Dorsolateral prefrontal cortex (tissue), 122 donors: ENCODE measurements at places on chromosomes 5 and 9.

- no peak for DNase-seq
Observed at GRCh38 chr5:68443091-68443490, 227.5 kb downstream of the PIK3R1 start.

- DNase-seq = no peak
Observed at GRCh38 chr5:4078544-4078943, 482.9 kb downstream of the IRX1 start.

GRCh38 chr9:136614372-136614922, 48.3 kb upstream of the EGFL7 start:
- DNase-seq = no peak

- DNase-seq = no peak
Observed at GRCh38 chr9:96616817-96617438, 2.7 kb downstream of the CDC14B start.

DNA sequence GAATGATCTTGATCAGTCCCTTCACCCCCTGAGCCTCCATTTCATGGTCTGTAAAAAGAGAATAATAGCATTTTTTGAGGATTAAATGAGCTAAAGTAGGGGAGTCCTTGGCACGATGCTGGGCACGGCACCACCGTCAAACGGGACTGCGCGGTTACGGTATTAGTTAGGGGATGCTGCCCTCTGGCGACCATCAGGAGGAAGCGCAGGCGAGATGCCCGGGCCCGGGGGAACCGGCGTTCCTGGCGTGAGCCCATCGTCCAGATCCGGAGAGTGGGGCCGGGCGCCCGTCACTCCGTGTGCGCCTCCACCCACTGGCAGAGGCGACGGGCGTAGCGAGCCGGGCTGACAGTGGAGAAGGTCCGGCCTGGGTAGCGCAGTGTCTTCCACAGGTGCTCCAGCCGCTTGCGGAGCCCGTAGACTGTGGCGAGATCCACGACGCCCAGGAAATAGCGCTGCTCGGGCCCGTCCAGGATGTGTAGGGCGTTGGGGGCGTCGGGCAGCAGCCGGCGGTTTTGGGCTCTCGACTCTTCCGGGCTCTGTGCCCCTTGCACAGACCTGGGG, 4.8 kb upstream of the ST6GALNAC4 start:
- peak; percentile 67 for DNase-seq

DNA sequence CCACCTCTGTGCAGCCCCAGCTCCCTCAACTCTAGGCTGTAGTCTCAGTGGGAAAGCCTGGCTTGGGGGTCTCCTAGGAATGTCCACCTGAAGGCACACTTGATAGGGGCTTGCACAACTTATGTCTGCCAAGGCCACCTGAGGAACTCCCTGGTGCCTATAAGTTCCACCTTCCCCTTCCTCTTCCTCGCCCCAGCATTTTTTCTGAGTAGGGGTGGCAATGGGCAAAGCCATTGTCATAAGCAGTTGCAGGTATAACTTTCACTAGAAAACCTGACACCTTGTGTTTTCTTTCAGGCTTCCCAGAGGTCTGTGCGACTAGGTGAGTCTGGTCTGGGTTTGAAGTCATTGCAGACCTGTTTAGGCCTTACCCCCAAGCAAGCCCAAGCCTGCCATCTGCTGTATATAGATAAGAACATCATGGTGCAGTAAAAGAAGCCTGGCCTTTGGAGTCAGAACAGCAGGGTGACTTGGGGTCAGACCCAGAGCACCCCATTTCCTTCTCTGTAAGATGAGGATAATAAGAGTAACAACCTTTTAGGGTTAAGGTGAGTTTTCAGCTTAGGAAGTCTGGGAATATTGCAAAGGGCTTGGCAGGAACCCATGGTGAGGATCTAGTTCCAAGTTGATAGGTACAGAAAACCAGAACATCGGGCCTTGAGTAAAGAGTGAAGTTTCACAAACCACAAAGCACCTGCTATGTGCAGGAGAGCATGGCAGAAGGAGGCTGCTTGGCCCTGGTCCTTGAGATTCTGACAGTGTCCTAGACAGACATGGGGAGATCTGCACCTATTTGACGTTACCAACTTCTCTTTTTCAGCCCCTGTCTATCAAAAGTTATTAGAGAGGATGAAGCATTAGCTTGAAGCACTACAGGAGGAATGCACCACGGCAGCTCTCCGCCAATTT, 33.8 kb downstream of the TGFBI start:
- no peak for DNase-seq

GRCh38 chr9:74521009-74521408, 23.9 kb downstream of the RORB start:
- DNase-seq = no peak
